Stimulated activated CD4-positive, alpha-beta T cell treated with anti-CD3 and anti-CD28 coated beads, Interleukin-4, amount 100 ng/mL, for 24 hours (primary cell): ENCODE measurements at places on chromosomes 2 and 18.

DNA sequence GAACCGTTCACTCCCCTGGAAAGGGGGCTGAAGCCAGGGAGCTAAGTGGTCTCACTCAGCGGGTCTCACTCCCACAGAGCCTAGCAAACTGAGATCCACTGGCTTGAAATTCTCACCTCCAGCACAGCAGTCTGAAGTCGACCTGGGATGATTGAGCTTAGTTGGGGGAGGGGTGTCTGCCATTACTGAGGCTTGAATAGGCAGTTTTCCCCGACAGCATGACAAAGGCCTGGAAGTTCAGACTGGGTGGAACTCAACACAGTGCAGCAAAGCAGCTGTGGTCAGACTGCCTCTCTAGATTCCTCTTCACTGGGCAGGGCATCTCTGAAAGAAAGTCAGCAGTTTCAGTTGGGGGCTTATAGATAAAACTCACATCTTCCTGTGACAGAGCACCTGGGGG lies 292.5 kb downstream of the NUP35 start:
- DNase-seq: no peak

DNA sequence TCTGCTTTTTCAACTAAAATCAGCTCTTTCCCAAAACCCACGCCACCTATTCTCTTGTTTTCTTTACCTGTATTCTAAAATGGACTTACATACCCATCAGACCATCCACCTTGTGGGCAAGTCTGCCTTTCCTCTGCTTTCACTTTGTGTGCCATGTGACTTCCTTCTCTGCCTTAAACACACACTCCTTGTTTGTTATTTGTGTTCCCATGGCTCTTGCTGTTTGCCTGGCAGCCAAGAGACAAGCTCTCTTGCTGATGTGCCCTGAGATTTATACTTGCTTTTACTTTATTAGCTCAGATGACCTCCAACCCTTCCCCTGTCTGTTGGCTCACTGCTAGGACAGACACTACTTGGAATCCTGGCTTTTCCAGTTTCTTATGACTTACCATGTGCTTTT lies 309.7 kb upstream of the LRRTM4 start:
- DNase-seq: no peak

DNA sequence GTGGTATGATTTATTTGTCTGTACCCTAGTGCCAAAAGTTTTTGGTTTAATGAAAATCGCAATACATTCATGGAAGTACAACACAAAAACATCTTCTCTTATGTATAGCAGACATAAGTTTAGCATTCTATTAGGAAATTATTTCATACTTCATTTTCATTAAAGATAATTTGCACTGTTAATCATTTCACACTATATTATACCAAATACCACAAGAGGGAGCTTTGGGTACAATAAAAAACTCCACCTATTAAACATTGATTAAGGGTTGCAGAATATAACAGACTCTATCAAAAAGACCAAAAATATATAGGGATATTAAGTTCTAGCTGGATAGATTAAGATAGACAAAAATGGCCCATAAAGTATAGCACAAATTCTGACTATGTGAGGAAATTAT lies 79.0 kb downstream of the SLC66A3 start:
- DNase-seq: no peak

GRCh38 chr2:169007941-169008340 lies 23.2 kb downstream of the ABCB11 start:
- DNase-seq: no peak

DNA sequence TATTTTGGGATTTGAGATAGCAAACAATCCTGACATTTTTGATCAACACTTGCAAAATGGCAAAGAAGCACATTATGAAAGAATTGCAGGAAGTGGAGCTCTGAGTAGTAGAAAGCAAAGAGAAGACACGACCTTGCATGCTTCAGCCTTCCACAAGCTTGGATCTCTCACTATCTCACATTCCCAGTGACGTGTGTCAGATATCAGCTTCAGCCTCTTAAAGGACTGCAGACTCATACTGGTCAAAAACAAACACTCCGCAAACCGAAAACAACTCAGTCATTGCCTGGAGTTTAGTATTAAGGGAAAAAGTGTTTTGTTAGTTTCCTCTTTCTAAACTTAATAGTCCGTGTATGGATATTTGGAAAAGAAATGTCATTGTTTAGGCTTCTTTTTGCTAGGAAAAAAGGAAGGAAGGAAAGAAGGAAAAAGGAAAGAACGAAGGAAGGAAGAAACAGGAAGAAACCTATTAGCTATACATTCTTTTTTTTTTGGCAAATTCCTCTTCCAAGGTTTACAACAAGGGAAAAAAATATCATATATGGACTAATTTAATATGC lies 32.6 kb upstream of the SLC40A1 start:
- DNase-seq: no peak

DNA sequence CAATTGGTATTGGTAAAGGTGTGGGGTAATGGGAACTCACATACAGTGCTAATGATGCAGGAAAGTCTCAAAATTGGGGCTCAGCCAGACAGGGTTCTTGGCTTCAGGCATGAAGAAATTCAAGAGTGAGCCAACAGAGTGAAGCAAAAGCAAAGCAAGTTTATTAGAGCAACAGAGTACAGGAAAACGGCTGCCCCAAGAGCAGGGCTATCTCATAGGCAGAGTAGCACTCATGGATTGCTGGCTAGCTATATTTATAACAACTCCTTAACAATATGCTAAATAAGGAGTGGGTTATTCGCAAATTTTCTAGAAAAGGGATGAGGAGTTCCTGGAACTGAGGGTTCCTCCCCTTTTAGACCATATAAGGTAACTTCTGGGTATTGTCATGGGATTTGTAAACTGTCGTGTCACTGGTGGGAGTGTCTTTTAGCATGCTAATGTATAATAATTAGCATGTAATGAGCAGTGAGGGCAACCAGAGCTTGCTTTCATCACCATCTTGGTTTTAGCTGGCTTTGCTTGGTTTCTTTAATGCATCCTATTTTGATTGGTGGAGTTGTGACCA lies 233.8 kb upstream of the NOL4 start:
- DNase-seq: no peak

DNA sequence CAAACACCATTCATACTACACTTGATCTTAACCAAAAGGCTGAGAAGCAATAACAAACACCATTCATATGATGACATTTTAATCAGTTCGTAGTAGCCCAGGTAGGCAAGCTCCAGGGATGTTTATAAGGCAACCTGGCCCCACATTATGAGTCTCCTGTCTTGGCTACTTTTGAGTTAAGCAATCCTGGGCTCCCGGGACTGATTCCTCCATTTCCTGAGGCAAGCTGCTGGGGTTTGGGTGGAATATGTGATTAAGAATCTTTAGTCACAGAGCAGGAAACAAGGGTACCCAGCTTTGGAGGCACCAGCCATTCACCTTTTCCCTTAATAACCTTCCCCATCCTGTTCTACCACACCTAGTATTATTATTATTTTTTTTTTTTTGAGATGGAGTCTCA lies 24.5 kb upstream of the SPRED2 start:
- DNase-seq: no peak

DNA sequence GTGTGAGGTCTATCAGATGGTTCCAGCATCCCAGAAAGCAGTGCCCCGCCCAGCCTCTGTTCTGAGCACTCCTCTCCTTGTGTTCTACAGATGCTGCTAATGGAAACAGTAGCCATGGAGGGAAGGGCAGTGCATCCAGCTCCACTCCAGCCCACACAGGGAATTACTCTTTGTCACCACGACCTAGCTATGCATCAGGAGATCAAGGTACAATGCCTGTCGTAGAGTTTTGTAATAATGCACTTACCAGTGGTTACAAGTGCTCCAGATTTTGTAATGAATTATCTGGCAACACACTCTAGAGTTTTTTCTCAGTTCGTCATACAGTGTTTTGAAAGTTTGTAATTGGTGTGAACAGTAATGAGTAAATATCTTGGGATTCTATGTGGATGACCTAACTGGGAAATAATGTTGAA lies 161.1 kb downstream of the ESCO1 start:
- no peak for DNase-seq

- DNase-seq: no peak
These were observed 88.7 kb upstream of the LCLAT1 start for GRCh38 chr2:30358351-30358750.

- DNase-seq: no peak
These were observed 145.3 kb downstream of the BABAM2 start for GRCh38 chr2:28035816-28036215.

DNA sequence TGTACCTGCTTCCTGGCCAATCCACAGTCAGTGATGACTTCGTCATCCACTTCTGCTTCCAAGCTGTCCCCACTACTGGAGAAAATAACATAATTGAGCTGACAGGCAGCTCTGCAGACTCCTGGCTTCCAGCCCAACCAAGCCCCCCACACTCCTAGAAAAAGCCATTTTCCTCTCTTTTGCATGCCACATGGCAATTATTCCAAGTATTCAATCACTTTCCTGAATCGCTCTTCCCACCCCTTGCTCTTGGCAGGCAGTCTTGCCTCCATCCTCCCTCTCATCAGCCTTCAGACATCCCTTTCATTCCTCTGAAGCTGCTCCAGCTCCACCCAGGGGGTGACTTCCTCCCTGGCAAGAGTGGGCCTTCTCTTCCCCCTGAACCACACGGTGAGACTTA lies 14.3 kb upstream of the ST8SIA5 start:
- no peak for DNase-seq

- no peak for DNase-seq
These were observed 25.9 kb downstream of the SDC1 start for GRCh38 chr2:20198796-20199632.

DNA sequence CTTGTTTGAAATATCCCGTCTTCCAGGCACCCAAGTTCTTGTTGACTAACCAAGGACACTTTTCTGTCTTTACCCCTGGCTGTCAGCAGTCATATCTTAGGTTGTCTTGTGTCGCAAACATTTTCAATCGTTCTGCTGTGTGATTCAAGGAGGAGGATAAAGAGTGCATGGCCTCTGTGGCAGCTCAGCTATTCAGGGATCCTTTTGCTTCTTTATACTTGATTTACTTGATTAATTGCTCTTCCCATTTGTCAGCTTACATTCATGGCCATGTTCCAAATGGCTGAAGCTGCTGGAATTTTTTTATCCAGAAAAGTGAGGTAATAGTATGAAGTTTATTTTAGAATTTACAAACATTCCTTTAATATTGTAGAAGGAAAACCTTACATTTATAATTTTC lies 97.3 kb upstream of the FZD5 start:
- no peak for DNase-seq

GRCh38 chr18:68735483-68736343 lies 20.8 kb upstream of the TMX3 start:
- DNase-seq: no peak

GRCh38 chr2:50347358-50348044 lies 684.4 kb downstream of the NRXN1 start:
- no peak for DNase-seq

- DNase-seq: no peak
These were observed 205.7 kb downstream of the CYP26B1 start for GRCh38 chr2:71941726-71942525.

- no peak for DNase-seq
These were observed 91.4 kb upstream of the AQP4 start for GRCh38 chr18:26956863-26957262.

GRCh38 chr2:126858013-126858412 lies 40.7 kb upstream of the TEX51 start:
- no peak for DNase-seq

DNA sequence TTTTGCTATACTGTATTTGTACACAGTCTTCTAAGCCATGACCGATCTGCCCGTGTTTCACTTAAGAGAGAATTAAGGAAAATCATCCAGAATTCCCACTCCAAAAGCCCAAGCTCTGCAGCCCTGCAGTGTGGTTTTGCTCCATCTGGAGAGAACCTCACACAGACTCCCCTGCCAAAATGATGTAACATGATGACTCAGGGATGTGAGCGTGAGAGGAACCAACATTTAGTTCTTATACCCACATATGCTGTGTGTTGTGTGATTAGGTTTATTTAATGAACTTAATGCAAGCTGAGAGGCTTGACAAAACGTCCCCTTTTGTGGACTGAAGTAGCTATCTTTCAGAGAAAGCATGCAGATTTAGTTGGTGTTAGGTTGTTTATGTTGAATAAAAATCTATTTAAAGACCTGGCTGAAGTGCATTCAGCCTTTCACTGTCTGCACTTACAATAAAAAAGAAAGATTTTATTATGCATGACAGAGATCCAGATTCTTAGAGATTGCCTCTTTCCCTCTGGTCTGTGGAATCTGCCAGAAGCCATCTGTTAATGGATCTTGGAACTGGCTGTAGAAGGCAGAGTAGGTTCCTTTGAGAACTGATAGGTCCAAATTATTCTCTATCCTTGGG lies 6.3 kb downstream of the RAB12 start:
- DNase-seq: no peak

GRCh38 chr2:130355578-130356431 lies at the start of gene PTPN18:
PTPN18 (plus strand) TSS chr2:130356056; CDS start chr2:130356108, 52 bp downstream.
- peak; percentile 64 for DNase-seq

GRCh38 chr2:86482034-86482433 lies 40.9 kb downstream of the KDM3A start:
- peak; percentile 23 for DNase-seq

- DNase-seq: no peak
These were observed 217.7 kb downstream of the TNS1 start for GRCh38 chr2:217784996-217785543.

- no peak for DNase-seq
These were observed 201.6 kb upstream of the TWIST2 start for GRCh38 chr2:238646281-238646680.

GRCh38 chr18:35610724-35611123 lies 29.2 kb downstream of the GALNT1 start:
- no peak for DNase-seq

- peak; percentile 18 for DNase-seq
These were observed 760 bp upstream of the CNOT11 start for GRCh38 chr2:101251844-101252407.

GRCh38 chr2:12412898-12413305 lies 303.8 kb upstream of the TRIB2 start:
- peak; percentile 57 for DNase-seq

DNA sequence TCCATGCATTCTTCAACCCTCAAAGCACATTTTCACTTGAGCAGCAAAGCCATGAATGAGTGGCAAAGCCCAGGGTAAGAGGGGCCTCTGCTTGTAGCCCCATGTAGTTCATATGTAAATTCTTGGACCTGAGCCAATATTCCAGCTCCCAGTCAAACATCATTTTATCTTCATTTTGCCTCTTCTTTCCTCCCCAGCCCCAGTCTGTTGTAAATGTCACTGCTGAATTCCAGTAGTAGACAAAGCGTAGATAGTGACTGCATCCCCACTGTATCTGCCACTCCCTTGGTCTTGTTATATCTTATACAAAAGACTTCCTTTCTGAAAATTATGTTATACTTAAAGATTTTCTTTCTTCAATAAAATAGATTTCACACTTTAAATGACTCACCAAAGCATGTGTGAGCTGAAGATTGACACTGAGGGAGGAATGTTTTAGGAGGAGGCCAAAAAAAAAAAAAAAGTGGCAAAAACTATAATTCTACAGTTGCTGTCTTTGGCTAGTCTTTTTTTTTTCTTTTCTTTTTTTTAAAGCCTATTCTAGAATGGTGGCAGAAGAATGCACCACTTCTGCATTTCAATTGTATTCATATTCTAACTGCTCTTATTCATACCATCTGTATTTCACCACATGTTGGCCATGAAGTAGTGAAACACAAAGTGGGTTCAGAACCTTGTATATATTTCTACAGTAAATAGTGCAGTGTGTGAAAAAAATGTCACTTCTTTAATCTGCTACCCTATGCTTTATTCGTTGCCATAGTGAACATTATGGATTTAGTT lies 306.1 kb downstream of the CPS1 start:
- no peak for DNase-seq
